Fibroblast of skin of right biceps (primary cell): ENCODE measurements at places on chromosomes 4 and X.

DNA sequence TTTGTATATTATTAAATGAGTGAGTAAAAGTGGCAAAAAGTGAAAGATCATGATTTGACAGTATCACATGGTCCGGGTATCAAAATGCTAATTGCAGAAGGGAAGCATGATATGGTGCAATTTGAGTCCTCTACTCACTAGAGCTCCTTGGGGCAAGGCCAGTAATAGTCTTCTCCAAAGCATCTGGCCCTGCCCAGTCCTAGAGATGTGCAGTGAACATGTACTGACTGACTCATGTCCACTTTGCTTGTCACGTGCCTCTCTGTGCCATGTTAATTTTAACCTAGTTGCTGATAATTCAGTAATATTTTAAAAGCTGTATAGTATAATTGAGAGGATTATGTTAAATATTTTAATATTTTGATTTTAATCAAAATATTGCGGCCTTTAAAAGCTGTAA lies 54.6 kb upstream of the TENM3 start:
- DNase-seq = peak; percentile 47

- DNase-seq = no peak
Measured at GRCh38 chr4:114318309-114318708, 280.3 kb upstream of the UGT8 start.

- DNase-seq = peak; percentile 26
Measured at GRCh38 chrX:41558531-41558930, 111.4 kb downstream of the NYX start.

GRCh38 chr4:14835288-14835687 lies 167.0 kb upstream of the CPEB2 start:
- DNase-seq = no peak

DNA sequence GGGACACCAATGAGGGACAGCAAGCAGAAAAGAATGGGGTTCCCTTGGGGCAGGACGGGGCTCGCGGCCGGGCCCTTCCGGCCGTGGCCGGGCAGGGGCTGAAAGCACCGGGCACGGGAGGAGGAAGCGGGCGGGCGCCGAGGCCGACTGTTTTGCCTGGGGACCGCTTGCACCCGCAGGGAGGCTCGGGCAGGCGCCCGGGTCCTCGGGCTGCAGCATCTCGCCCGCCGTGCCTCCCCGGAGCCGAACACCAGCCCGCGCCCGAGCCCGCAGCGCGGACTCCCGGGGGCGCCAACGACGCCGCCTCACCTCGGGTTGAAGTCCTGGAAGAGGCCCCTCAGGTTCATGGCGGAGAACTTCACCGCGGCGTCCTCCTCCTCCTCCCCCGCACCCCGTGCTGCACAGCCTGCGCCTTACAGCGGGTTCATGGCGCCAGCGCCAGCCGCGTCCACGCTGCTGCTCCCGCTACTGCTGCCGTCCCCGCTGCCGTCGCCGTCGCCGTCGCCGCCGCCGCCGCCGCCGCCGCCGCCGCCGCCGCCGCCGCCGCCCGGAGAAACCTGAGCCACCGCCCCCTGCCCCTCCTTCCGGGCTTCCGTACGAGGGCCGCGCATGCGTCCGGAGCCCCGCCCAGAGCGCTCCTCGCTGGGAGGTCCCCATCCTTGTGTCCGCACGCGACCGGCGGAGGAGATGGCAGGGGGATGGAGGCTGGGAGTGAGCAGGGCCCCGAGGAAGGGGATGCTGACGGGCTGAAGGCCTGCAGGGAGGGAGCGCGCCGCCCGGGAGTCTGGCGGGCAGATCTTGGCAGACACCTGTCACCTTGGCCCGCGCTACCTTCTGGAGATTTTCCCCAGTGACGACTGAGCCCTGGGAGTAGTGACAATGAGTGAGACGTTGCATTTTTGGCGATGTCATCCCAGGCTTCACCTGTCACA lies at the start of gene TMEM185A:
Gene TMEM185A, minus strand, starts transcription at position 559 of the 932 bp plus-strand sequence. Its CDS starts 212 bp downstream, at position 347.
- peak; percentile 61 for DNase-seq

- DNase-seq = peak; percentile 67
Measured at GRCh38 chr4:155805016-155805415, 46.2 kb downstream of the GUCY1B1 start.

- no peak for DNase-seq
Measured at GRCh38 chrX:1420371-1420770, 28.5 kb upstream of the SLC25A6 start.

- no peak for DNase-seq
Measured at GRCh38 chr4:83340692-83341343, 6.2 kb upstream of the HPSE start.

GRCh38 chr4:141254326-141254725 lies 33.6 kb downstream of the ZNF330 start:
- DNase-seq = no peak

- no peak for DNase-seq
Measured at GRCh38 chrX:112011376-112011775, 71.2 kb downstream of the TRPC5 start.

- peak; percentile 4 for DNase-seq
Measured at GRCh38 chr4:61162116-61162515, 38.0 kb upstream of the ADGRL3 start.

DNA sequence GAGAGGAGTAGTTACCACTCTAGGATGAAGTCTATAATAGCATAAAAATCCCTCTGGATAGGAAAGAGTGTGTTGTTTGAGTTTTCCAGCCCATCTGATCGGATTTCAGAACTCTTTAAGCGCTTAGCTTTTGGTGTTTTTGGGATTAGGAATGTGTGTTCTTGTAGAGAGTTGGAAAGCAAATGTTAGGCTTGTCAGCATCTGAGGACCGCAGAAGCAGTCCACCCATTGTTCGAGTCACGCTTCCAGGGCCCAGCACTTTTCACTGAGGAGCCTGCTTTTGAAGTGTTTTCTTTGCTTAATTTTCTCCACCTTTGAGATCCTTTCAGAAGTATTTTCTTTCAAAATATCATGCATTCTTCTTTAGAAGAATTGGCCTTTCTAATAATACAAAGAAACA lies 306.2 kb downstream of the TENM3 start:
- no peak for DNase-seq

DNA sequence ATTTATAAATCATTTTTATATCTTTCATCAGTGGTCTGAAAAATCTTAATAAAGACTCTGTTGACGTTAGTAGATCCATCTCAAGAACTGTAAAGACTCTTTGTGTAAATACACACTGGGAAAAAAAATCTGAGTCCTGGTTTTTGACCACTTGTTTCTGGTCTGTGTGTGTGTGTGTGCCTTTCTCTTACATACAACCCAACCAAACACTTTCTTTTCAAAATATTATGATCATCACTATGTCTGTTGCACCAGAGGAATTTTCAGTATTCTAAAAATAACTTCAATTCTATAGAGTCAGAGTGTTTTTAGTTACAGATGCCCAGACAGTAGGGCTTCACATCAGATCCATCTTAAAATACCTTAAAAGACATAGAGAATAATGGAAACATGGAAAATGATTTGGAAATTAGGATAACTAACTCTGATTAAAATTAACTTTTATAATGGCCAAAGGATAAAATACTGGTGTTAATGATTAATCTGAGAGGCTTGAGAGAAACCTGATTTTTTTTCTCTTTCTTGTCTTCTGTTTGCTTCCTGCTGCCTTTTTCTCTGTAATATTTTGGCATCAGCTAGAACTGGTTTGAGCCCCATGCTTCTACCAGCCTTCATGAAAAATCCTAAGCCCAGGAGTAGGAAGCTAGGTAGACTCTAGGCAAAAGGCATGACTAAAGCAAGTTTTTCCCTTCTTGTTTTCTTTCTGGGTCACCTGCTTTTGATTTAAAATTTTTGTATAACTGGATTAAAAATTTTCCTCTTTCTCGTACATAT lies 99.7 kb downstream of the ATXN3L start:
- DNase-seq = peak; percentile 65

GRCh38 chr4:6962211-6963041 lies 52.8 kb downstream of the TBC1D14 start:
- no peak for DNase-seq

- no peak for DNase-seq
Measured at GRCh38 chr4:124525524-124525923, 187.0 kb downstream of the ANKRD50 start.

- no peak for DNase-seq
Measured at GRCh38 chr4:184251670-184251980, 34.0 kb upstream of the ENPP6 start.

GRCh38 chr4:41935652-41936021 lies 408 bp downstream of the TMEM33 start:
- peak; percentile 8 for DNase-seq

DNA sequence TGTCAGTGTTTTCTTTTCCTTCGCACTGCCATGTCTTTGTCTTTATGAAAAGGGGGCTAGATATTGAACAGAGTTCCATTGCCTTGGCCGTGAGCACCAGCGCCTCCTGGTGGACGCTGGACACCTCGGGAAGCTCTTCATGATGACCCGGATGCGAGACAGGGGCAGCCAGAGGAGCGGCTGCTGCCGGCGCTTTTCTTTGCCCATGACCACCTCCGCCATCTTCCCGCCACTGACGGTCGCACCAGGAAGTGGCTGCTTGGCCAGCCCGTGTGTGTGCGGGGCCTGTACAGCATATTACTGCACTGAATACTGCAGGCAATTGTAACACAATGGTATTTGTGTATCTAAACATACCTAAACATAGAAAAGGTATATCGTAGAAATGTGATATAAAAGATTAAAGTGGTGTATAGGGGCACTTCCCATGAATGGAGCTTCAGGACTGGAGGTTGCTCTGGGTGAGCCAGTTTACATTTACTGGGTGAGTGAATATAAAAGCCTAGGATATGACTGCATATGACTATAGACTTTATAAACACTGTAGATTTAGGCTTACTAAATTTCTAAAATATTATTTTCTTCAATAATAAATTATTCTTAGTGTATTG lies 15.8 kb upstream of the GRIA2 start:
- no peak for DNase-seq

- no peak for DNase-seq
Measured at GRCh38 chrX:23631136-23631535, 36.2 kb upstream of the PRDX4 start.

GRCh38 chr4:184538023-184538599 lies 63.8 kb upstream of the IRF2 start:
- peak; percentile 88 for DNase-seq

- no peak for DNase-seq
Measured at GRCh38 chr4:147753047-147753446, 21.2 kb downstream of the ARHGAP10 start.

- no peak for DNase-seq
Measured at GRCh38 chr4:68872643-68873502, 57.1 kb downstream of the UGT2B10 start.
